ENCODE measurements at places on chromosomes 2 and 18.
A peak's percentile ranks its signal among the peaks of the same experiment; 100 is the strongest.

GRCh38 chr2:160132761-160133160, 67.3 kb downstream of the ITGB6 start:
- DNase-seq = no peak

- DNase-seq = no peak
Measured at GRCh38 chr18:12744103-12744502, 41.3 kb downstream of the PSMG2 start.

DNA sequence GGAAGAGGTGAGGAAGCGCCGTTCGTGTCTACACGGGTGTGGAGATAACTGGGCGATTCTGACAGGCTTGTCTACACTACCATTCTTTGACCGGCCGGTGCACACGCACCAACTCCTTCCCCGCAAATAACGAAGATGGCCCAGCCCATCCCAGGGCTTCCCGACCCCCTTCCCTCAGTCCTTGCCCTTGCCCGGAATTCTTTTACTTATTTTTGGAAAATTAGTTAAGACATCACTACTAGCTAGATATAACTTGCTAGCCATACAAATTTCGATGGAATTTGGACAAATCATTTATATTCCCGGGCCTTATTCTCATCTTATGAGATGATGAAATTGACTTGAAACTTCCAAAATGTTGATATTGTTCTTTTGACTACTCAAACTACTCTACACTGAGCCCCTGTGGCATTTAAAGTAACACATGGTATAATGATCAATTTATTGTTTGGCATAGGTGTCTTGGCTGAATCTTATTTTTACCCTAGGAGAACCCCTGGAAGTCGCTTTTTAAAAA, 1.3 kb downstream of the ERICH2 start:
- DNase-seq = no peak

GRCh38 chr2:19224011-19224410, 134.4 kb downstream of the OSR1 start:
- no peak for DNase-seq

DNA sequence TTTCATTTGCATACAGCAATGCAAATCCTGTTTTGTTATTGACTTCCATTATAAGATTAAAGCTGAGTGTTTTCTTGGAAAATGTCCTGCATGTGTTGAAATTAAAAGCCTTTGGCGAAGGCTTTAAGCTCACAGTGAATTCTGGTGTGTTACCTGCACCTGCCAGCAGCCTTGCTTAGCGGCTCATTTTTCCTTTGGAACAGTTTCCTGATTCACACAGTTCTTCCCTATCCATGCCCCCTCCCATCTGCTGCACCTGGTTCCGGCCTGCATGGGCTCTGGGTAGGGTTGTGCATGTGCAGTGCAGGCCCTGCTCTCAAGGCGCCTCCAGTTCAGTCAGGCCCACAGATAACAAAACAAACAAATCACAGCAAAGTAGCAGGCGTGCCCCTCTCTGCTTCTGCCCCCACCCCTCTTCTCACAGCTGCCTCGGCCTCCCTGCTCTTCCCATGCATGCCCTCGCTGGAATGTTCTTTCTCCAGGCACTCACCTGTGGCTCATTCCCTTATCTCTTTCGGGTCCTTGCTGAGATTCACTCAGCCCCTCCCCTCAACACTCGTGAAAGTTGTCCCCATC, 15.8 kb downstream of the MTCL1 start:
- peak; percentile 56 for DNase-seq

DNA sequence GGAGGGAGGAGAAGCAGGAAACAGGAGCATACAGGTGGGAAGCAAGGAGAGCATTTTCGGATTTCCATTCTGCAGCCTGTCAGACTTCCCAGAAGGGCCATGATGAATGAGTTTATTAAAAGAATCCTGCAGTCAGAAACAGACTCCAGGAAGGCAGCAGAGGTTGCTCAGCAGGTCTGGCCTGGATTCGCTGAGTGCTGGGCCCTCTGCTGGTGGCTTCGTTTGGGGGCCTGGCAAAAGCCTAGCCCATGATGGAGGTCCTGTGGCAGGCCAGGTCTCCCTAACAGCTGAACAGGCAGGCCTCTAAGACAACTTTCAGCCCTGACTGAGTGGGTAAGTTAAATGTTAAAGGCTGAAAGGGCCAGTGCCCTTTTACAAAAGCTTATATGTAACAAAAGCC, 108.2 kb upstream of the CAPN13 start:
- DNase-seq = no peak

- no peak for DNase-seq
Measured at GRCh38 chr18:31241900-31242409, 76.0 kb upstream of the DSG1 start.

- DNase-seq = no peak
Measured at GRCh38 chr18:63181706-63182309, 137.8 kb downstream of the BCL2 start.

- DNase-seq = peak; percentile 70
Measured at GRCh38 chr2:1978706-1979105, 234.4 kb upstream of the PXDN start.

DNA sequence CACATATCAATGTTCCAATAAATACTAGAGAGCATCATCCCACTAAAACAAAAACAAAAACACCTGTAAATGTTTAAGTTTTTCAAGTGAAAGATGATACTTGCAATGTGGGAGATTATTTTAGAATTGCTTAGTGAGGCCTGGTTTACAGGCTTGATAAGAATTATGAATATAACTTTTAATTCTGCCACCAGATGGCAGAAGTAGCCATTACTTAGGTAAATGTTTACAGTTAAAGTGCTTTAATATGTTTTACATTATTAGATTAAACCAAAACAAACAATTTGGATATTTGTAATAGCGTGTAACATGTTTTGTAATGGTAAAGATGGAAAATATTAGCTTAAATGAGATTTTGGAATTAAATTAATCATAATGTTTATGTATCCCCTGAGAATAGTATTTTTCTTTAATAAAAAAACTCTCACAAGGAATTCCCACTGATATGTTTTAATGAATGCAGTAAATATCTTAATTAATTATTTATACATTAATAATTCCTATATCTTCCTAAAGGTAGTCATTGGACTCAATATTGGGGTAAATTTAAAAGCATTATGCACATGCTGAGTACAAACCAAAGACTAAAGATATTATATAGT, 522.0 kb downstream of the SPAG16 start:
- DNase-seq = no peak

DNA sequence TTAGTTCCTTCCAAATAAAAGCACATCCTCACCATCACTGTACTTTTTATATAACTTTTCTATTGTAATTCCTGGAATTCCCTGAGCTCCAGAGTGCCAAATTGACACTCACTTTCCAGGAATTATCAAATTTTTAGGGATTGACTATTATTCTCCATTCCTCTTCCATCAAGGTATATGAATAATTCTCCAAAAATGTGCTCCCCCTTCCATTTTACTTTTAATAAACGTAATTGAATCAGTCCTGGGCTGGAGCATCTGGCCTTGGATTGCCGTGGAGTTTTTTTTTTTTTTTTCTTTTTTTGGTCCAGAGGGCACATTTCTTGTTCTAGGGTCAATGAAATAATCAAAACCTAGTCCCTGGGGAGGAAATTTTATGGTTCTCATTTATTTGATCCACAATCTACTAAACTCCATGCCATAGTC, 304.3 kb downstream of the CDCA7 start:
- DNase-seq = no peak

- DNase-seq = no peak
Measured at GRCh38 chr2:116489944-116490343, 1324.5 kb upstream of the DDX18 start.

GRCh38 chr2:85716346-85716914, 22.3 kb downstream of the GNLY start:
- no peak for DNase-seq

GRCh38 chr2:160838691-160839090, 321.5 kb upstream of the TANK start:
- no peak for DNase-seq
